ENCODE measurements at places on chromosomes 7 and 10.

DNA sequence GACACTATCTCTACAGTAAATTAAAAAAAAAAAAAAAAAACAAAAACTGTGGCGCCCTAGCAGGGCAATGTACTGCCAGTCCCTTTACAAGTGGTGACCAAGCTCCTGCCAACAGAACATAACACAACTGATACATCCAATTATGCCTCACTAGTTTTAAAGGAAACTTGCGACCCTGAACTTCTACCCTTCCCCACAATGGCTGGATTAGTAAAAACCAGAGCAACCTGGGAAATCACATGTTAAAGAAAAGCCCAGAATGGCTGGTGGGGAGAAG, 16.5 kb downstream of the ATE1 start:
- DNase-seq = no peak

- peak; percentile 76 for DNase-seq
These were observed 63.7 kb upstream of the WAPL start for GRCh38 chr10:86585037-86585929.

GRCh38 chr10:98411166-98411565, 3.8 kb downstream of the PYROXD2 start:
- DNase-seq = no peak

GRCh38 chr10:102781090-102781920, 37.6 kb downstream of the WBP1L start:
- no peak for DNase-seq

DNA sequence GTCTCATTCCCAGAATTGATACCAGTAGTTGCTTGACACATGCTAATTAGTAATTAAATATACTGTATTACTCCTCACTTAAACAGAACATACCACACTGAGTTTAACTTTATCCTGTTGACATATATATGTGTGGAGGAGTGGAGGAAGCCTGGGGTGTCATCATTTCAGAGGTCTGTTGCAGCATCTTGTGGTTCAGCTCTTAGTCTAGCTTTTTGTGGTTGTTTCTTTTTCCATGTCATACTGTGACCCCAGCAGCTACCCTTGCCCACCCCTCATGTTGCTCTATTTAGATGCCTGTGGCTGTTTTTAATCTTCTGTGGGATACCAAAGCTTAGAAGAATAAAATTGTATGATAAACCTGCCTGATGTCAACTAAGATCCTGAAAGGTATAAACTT, 875.4 kb downstream of the LRMDA start:
- DNase-seq = no peak

DNA sequence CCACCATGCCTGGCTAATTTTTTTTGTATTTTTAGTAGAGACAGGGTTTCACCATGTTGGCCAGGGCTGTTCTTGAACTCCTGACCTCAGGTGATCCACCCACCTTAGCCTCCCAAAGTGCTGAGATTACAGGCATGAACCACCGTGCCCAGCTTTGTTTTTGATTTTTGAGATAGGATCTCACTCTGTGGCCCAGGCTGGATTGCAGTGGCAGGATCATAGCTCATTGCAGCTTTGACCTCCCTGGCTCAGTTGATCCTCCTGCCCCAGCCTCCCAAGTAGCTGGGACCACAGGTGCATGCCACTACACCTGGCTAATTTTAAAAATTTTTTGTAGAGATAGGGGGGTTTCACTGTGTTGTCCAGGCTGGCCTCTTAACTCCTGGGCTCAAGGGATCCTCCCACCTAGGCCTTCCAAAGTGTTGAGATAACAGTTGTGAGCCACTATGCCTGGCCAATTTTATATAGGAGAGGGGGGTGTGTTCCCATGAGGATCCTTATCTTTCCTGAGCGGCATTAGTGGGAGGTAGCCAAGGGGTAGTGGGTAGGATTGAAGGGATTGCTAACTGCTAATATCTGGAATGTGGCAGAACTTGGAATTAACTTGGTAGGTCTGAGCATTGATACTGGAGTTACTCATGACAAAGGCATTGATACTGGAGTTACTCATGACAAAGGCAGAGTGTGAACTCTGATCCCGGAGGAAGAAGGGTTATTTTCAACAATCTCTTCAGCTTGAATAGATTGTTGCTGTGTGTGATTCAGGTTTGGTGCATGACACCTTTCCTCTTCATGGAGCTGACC, 1.0 kb upstream of the NOLC1 start:
- no peak for DNase-seq

DNA sequence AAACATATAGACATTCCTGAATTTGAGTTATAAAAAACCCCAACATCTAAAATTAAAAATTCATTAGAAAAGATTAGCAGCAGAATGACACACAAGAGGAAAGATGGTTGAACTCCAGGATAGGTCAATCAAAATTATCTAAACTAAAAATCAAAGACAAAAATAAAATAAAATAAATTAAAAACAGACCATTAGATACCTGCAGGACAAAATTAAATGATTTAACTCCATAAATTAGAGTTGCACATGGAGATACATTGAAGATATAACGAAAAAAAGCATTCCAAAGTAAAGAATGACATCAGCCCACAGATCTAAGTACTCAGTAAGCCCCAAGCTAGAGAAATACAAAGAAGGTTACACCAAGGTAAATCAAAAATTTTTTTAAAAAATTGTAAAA, 226.1 kb upstream of the SORCS1 start:
- DNase-seq = no peak

DNA sequence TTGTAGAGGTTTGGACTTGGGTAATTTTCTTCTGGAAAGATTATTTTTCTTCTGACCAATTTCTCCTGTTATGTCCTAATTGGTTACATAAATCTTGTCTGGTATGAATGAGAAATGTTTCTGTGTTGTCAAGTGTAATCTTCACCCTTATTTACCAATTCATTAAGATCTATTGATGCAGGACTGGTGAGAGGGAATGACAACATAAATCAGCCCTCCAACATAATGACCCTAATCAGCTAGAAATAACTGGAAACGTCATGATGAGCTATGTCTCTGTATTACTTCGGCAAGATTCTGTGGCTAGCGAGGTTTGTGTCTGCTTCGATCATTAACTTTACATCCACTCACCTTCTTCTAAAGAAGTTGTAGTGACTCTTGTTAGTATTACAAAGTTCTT, 3.5 kb downstream of the FOXP2 start:
- no peak for DNase-seq

GRCh38 chr7:151367284-151367683, 25.7 kb downstream of the NUB1 start:
- DNase-seq = no peak

DNA sequence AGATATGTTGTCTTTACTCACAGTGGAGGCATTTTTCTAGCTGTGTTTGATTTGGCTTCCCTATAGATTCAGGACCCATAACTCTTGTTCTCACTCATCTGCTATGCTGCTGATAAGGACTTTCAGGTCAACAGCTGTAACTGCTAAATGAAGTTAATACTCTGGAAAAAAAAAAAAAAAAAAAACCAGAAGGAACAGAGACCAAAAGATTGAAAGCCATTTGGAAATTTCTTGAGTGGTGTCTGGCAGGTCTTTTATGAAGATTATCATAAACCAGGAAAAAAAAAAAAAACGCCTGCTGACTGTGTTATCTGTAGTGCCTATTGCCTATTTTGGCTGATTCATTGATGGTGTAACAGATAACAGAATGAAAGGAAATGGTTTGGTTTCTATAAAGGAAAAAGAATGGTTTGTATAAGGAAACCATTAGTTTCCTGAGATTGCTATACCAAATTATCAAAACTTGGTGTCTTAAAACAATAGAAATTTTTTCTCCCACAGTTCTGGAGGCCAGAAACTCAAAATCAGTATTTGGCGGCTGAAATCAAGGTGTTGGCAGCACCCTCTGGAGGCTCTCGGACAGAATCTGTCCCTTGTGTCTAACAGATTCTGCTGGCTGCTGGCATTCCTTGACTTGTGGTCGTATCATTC, 60.5 kb upstream of the BET1 start:
- no peak for DNase-seq

DNA sequence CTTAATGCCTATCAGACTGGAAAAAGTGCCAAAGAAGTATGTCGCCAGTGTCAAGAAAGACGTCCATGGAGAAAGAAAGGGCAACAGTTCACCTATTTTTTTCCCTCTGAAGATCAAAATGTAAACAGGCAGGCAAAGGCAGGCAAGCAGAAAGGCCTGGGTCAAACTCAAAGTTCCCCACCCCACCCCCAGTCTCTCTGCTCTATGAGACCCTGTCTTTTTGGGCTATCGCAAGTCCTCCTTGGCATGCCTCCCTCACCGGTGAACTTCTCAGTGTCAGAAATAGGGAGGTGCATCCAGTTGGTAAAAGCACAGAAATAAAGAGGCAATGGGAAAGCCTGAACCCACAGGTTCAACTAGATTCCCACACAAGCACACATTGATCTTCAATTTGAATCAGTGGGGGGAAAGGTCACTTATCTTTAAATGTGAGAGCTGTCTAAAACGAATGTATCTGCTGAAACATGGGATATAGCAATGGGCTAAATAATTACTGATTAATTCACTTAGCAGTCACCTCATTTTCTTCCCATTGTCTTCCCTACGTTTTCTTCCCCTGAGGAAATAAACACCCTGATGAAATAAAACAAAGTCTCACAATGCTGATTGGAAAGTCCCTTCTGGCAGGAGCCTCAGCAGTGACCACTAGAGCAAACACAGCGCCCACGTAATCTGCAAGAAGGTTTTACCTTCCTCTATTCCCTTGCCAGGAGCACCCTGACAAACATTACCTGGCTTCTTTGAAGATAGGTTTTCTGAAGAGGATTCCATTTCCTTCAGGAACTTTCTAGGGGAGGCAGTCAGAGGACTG, 31.1 kb downstream of the JAZF1 start:
- DNase-seq = no peak

Measured in activated naive CD4-positive, alpha-beta T cell treated with Interleukin-2 at 50 U/mL for 16 hours (primary cell).